ENCODE measurements at places on chromosomes 6 and 20. TPM values are rescaled to one million over a fixed set of nuclear protein-coding genes. Genes with fewer than 3 reads are reported as not detected.

Gene CST2
- not detected for total RNA-seq

Gene CD93
- total RNA-seq: 0.44 TPM

GRCh38 chr20:33391722-33392415, 9.4 kb downstream of the CDK5RAP1 start:
- no peak for DNase-seq

Gene BTNL2
- total RNA-seq: not detected

GRCh38 chr20:9886227-9886626, 47.4 kb upstream of the PAK5 start:
- DNase-seq: no peak

Gene TMC2
- total RNA-seq: not detected

DNA sequence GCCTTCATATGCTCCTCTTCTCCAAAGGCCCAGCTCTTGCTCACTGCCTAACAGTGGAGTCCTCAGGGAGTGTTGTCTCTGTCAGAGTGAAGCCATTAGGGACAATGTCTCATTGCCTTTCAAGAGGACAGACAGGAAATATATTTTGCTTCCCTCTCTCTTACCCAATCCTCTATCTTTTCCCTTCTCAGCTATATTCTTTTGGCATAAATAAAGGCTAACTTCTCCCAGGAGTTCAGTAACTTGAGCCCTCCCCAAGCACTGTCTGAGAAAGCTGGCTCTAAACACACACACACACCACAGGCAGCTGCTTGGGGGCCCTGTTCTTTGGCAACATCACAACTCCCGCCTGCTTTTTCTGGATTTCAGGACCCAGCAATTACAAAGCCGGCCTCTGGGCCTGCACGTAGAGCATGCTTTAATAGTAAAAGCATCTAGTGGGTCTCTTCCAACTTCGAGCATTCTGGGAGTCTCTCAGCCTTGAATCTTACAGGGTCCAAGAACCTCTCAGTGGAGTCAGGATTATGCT, 34.7 kb upstream of the LAMA4 start:
- no peak for DNase-seq

DNA sequence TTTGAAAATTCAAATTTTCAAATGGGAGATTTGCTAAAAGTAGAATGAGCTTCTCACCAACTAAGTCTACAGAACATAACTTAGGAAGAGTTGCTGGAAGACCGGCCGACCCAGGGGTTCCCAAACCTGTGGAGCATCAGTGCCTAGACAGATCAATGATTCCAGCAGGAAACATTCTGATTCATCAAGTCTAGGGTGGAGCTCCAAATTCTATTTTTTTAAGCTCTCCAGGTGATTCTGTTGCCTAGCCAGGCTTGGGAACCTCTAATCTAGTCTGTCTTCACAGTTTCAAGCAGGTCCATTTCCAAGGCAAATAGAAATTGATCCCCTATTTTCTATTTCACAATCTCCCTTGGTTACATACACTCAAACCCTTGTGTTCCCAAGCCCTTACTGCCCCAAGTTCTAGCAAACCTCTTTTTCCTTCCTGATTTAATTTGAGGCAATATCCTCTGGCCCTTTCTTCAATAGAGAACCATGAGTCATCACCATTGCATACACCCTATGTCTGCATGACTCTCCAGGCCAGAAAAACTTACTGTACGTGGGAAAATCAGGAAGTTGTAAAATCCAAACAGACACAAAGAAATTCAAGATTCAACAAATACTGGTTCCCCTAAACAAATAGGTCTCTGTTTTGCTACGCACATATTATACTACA, 8.9 kb downstream of the ATXN1 start:
- DNase-seq: no peak

GRCh38 chr6:75170691-75171560, 34.9 kb downstream of the COL12A1 start:
- no peak for DNase-seq

DNA sequence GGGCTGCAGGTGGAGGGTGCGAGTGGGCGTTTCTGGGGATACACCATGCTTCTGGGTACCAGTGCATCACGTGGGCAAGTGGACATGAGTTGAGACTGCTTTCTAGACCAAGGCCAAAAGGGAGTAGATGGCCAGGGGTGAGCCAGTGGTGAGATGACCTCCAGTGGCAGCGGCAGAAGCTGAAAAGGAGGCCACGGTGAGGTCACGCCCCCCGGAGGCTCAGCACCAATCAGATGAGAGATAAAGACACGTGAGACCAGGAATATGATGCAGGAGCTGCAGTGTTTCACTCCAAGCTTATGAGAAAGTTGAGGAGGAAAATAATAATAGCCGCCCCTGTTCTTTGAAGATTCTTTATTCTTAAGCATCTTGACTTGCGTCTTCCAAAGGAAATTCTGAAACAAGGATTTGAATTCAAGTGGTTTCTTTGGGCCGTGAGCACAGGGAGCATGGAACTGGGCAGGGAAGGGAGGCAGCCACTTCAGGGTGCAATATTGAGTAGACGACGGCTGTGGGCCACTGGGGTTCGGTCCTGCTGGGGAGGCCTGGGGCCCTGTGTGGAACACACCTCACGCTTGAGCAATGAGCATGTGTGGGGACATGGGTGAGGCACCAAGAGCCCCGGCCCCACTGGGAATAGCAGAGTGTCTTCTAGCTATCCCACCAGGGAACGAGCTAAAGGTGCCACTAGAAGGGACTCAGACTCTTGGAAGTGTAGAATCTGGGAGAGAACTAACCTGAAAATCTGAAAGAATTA, 156.7 kb upstream of the LRFN2 start:
- no peak for DNase-seq

Gene ENPP5
- total RNA-seq: 0.68 TPM

Gene SLC17A9
- 1.4 TPM for total RNA-seq

- DNase-seq: no peak
Measured at GRCh38 chr6:111680015-111680712, 74.5 kb upstream of the TRAF3IP2 start.

Gene HLA-F
- 0.98 TPM for total RNA-seq

- DNase-seq: no peak
Measured at GRCh38 chr6:15914553-15914952, 214.3 kb upstream of the MYLIP start.

GRCh38 chr20:12241065-12241464, 323.4 kb downstream of the BTBD3 start:
- DNase-seq: no peak

GRCh38 chr6:41568585-41569384, 22.6 kb downstream of the FOXP4 start:
- DNase-seq: peak; percentile 16

DNA sequence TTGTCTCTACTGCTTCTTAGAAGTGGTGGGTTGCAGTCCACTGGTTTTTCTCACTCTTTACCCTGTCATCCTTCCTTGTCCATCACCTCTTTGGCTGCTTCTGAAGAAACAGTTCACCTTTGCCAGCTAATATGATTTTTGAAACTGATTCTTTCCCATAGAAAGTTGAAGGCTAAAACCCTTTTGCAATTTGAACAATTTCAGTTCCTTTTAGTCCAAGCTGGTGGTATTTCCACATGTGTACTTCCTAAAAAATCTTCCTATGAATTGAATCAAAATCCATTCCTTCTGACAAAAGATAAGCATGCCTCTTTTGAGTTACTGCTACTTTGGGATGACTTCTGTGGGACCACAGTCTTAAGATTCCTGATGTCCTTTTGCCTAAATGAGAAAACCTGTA, 210.0 kb upstream of the MAN1A1 start:
- DNase-seq: no peak

GRCh38 chr20:4625687-4626086, 96.0 kb upstream of the PRND start:
- no peak for DNase-seq

Gene FUT9
- 2.2 TPM for total RNA-seq

- no peak for DNase-seq
Measured at GRCh38 chr6:20137837-20138236, 74.4 kb downstream of the MBOAT1 start.

DNA sequence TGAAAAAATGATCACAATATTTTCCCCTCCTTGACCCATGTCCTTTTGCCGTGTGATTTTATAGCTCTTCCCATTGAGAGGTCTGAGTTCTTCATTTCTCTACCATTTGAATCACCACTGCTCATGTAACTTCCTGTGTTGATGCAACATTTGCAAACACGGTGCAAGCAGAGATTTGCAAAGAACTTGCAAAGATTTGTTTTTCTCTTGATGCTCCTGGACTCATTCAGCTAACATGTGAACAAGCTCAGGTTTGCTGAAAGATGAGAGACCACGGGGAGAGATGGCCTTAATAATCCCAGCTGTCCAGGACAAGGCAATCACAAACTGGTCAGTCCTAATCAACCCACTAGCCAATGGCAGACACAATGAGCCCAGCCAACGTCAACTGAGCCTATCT, 8.6 kb downstream of the VNN2 start:
- no peak for DNase-seq

DNA sequence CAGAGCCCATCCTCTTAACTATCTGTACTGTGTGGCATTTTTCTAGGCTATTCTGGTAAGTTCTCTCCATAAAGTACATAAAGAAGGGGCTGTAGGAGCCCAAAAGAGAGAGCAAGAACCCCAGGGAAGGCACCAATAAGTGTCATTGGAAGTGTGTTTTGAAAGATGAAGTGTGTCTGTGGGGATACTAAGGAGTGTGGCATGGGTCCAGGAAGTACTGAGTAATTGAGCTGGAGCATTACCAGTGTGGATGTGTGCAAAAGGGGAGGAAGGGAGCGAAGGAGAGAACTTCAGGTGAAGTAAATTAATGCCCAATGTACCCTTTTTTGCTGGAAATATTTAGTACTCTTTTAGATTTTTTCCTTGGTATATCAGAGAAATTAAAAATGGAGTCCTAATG, 63.9 kb downstream of the KCNS1 start:
- DNase-seq: no peak

GRCh38 chr6:170006900-170007467, 255.6 kb downstream of the ERMARD start:
- DNase-seq: no peak

Gene PNISR
- total RNA-seq: 155 TPM

Gene ARHGAP40
- not detected for total RNA-seq

DNA sequence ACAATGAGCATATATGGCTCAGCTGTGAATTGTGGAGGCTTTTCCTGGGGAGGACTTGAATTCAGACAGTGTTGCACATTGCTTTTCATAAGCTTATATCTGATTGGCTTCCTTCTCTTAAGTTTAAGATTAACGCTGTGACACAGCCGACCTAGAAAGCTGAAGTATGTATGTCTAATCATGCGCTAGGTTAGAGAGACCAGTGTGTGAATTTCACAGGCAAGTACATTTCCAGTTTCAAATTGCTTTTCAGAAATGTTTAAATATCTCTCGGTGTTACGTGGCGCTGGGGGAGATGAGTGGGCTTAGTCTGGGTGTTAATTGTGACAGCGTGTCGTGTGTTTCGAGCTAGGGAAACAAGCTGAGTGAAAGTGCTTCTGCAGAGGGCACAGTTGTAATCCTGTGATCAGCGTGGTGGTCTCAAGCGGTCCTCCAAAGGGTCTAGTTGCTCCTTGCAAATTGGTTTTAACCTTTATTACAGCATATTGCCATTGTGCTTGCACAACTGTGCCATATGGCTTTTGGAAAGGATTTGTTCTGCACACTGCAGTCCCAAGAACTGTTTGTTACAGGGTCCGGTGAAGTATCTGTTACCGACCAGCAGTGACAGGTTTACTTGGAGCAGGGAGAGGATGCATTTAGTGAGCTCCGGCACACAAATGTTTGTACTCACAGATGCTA, 166.6 kb downstream of the SASH1 start:
- no peak for DNase-seq

GRCh38 chr6:46736906-46737305, 1.7 kb upstream of the PLA2G7 start:
- DNase-seq: no peak

Gene DEFB132
- not detected for total RNA-seq

DNA sequence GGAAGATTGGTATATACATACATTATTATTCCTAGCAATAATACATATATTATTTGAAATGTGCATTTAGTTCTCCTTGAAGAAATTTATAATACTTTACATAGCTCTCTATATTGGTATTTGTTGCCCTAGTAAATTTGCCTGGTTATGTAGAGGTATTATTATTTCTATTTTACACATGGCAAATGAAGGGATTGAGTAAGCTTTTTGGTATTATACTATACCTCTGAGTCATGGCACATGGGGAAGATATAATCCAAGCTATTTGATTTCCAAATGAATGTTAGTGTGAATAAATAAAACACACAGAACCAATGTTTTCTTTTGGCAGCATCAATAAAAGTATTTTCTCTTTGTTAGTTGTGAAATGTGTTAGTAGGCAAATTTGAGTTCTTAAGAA, 409.6 kb upstream of the SLC35B3 start:
- DNase-seq: no peak

Gene PRR18
- 0.16 TPM for total RNA-seq

Gene SMIM26
- total RNA-seq: 68.3 TPM

GRCh38 chr6:147689398-147689797, 180.9 kb downstream of the SAMD5 start:
- no peak for DNase-seq

DNA sequence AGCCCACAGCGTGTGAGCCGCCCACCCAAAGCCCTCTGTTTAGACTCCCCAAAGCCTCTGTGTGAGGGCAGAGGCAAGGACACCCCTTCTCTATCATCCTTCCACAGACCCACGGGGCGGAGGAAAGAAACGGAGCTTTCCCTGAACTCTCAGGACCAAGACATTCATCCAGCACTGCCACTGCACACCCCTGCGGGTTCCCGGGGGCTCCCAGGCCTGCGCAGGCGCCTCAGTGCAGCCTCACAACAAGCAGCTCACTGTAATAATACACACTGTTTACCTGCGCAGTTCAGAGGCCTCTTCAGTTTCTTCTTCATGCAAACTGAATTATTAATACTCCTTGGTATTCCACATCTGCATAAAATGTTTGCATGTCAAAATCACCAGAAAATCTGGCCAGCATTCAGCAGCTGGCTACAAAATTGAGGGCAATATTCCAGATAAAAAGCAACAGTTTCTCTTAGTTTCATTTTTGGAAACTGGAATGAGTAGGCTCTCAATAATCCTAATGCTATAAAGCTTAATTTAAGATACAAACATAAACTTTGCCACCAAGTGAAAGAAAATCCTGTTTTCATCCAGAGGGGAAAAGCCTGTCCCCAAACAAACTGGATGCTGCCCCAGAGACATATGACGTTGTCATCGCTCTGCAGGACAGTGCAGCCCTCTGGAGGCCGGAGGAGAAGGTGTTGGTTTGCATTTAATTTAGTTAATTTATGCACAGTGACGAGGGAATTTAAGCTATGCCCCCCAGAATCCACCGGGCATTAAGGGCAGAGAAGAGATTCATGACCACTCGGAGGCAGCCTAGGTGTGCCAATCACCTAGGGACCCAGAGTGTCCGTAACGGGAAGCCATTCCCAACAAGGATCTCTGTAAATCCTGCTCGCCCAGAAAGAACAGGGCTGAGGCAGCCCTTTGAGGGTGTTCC, 45.3 kb downstream of the NINL start:
- DNase-seq: no peak

GRCh38 chr6:34196833-34197195, 39.9 kb upstream of the HMGA1 start:
- no peak for DNase-seq

Gene C4A
- total RNA-seq: 10.1 TPM

GRCh38 chr6:105069821-105070445, 109.9 kb downstream of the POPDC3 start:
- no peak for DNase-seq

Gene THEMIS
- total RNA-seq: not detected

All from neural crest cell (in vitro differentiated cells).